ENCODE measurements at places on chromosomes 5 and 9.

- DNase-seq = no peak
Measured at GRCh38 chr5:147234825-147235635, at the start of gene STK32A. STK32A (plus strand) TSS chr5:147235026; CDS start chr5:147239635, 4,609 bp downstream.

GRCh38 chr5:14366763-14367162 is 214.8 kb upstream of the OTULINL start:
- no peak for DNase-seq

GRCh38 chr5:164224772-164225171 is 719.4 kb downstream of the MAT2B start:
- no peak for DNase-seq

GRCh38 chr9:95778957-95779356 is 96.5 kb upstream of the ERCC6L2 start:
- no peak for DNase-seq

DNA sequence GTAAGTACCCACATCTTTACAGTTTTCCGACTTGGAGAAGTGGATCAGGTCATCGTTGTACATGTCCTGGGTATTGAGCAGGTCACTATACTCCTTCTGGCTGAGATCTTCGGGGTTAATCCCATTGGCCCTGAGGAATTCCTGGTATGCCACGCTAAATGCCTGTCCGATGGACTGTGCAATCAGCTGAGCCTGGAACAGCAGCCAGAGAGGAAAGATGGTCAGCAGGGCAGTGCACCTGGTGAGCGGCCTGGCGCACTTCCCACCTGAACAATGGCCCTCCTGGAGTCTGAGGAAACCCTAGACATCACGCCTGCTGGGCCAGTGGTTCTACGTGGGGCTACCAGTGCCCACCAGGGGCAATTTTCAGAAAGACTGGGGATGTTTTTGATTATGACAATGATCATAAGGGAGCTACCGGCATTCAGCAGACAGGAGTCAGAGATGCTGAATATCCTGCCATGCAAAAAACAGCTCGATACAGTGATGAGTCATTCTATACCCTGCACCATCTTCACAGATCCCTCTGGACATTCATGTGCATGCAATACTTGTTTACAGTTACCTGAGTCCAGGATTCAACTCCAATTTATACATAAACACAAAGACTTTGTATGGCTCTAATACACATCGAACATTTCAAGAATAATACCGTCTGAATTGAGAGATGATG is 127.2 kb downstream of the ENTREP1 start:
- DNase-seq = no peak

GRCh38 chr5:154577416-154577815 is 99.4 kb upstream of the HAND1 start:
- no peak for DNase-seq

DNA sequence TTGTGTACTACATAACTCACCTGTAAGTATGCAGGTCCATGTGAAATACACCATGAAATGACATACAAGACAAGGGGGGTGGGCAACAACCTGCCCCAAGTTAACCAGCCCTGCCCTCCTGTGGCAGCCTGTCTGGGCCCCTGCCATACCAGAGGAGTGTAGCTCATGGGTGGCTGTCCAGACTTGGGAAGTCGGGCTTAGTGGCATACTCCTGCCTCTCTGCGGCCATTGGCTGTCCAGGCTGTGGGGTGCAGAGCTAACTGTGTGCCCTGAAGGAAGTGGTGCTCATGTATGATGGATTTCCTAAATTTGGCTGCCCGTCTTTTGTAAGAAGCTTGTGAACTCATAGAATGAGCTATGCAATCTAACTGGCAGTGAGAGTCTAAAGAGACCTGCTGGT is 47.0 kb downstream of the GPR107 start:
- DNase-seq = no peak

GRCh38 chr5:96668725-96669124 is 6.5 kb downstream of the CAST start:
- no peak for DNase-seq

GRCh38 chr5:32193591-32193990 is 19.5 kb upstream of the GOLPH3 start:
- DNase-seq = no peak

DNA sequence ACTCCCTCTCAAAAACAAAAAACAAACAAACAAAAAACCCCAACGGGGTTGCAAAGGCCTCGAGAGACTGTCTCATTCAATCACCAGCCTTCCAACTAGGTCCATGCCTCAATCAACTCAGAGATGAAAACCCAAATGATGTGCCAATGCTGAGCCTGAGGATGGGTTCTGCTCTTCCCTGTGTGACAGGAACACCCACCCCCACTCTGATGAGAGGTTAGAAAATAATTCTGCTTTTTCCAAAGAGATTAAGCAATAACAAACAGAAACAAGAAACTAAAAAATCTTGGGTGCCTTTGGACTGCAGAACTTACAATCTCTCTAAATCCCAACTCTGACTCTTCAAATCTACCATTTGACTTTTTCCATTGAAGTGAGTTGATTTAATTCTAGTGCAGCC is 25.5 kb upstream of the FBP1 start:
- DNase-seq = no peak

GRCh38 chr5:156920861-156921431 is 42.1 kb downstream of the TIMD4 start:
- DNase-seq = no peak

- DNase-seq = no peak
Measured at GRCh38 chr5:102718819-102719218, 36.3 kb upstream of the PAM start.

DNA sequence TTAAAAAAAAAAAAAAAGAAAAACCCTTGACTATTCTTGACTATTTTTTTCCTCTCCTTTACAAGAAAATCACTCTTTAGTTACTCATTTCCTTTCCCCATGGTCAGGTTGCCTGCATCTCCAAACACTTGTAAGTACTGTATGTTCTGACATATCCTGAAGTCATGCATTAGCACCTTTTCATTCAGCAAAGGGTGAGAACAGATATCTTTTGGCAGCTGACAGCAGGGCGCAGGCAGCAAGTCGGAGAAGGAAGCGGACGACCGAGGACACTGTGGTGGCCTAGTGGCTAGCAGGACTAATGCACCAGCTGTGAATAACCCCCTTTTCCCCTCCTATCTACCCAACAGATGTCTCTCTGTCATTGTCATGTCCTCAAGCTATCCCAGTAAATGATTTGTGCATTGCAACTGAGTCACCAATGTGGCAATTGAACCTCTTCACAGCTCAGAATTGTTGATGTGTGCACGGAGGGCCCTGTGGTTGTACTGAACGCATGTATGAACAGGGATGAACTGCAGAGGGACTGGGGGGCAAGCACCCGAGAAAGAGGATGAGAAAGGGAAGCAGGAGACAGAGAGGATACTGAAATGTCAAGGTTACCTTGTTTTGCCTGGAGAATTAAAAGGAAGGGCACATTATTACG is 996.0 kb upstream of the ARRDC3 start:
- DNase-seq = no peak

DNA sequence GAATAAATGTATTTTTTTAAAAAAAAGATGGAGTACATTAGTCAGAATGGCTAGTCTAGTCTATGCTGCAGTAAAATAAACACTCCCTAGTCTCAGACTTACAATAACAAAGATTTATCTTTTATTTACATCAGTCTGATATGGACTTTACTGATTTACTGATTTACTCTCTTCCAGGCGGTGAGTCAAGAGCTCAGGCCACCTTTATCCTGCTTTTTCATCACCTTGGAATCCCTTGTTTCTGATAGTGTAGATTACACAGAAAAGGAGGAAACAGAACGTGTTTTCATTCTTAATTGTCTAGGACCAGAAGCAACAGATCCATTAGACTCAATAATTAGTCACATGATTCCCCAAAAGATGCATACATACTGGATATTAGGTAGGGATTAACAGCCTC is 290.1 kb upstream of the TRPC7 start:
- no peak for DNase-seq

DNA sequence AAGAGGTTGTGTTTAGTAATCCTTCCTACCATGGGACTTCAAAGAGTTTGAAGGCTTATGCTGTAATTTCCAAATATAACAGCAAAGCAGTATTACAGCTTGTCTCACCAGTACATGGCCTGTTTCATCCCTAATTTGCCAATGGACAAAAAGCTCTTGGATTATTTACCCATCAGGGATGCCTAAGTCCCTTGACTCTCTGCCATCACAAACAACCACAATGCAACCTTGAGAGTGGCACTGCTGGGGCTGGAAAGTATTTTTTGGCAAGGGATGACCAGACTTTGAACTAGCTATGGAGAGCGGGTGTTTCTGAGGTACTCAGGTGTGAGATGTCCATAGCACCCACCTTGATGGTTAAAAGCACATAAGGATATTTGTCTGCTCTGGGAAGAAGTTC is 9.1 kb downstream of the MAMDC2 start:
- DNase-seq = no peak

Measured in stimulated activated CD8-positive, alpha-beta memory T cell treated with anti-CD3 and anti-CD28 coated beads, Interleukin-7, amount 100 ng/mL, for 1 hour (primary cell).